NCI-H1694 treated with DMSO at 0.1 percent for 48 hours (cell line): ENCODE measurements at places on chromosomes 2 and 18.

DNA sequence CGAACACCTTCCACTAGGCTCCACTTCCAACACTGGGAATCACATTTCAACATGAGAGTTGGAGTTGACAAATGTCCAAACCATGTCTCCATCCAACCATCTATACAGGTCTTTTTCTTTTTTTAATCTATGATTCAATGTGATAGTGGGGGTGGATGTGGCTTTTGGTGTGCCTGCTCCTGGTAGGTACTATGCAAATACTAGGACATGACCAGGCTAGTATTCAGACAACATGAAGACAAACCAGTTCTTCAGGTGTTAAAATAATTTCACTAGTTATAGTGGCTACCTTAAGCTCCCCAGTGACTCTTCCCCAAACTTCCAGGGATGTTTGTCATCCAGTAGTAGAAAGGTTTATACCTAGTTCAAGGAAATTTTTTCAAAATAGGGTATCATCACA is 387.5 kb downstream of the CDH2 start:
- DNase-seq, result no peak

DNA sequence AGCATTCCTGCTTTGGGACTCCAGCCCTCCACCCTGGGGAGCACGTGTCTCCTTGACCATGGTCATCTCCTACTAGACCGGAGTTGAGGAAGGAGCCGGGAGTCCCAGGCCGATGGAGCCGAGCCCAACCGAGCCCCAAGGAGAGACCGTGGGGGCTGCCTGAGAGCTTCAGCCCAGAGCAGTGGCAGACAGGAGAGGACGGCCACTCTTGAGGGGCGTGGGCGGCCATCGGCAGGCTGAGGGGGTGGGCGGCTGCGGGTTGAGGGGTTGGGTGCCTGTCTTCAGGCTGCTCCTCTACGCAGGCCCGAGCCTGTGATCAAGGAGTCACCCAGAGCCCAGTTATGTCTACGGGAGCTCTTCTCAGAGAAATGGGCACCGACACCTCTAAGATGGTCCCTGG is 158.7 kb downstream of the PXDN start:
- no peak for DNase-seq

DNA sequence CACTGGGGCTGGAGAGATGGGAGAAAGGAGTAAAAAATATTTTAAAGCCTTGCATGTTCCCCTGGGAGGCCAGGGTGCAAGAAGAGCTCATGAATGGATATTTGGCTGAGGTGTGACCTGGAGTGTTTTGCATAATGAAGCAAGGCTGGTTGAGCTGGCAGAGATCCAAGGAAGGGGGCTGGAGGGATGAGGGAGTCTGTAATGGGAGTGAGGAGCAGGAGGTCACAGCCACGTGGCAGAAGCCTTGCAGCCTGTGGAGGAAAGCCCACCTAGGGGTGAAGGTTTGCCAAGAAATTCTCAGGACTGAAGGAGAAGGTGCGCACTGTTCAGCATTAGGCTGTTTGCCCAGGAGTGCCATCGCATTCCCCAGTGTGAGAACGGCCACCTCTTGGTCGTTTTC is 40.3 kb upstream of the ATP8B1 start:
- no peak for DNase-seq

DNA sequence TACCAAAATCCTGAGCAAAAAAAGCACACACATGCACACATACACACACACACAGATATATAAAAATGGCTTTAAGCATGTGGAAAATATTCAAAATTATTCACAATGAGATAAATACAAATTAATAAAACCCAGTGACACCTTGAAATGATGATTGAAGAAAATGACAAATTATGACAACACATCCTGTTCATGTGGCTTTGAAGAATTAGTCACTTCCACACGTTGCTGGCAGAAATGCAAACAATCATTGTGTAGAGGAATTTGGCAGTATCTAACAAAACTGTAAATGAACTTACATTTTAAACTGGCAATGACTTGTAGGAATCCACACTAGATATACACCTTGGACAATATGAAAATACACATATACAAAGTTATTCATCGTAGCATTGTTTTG is 95.8 kb upstream of the RGPD4 start:
- no peak for DNase-seq

DNA sequence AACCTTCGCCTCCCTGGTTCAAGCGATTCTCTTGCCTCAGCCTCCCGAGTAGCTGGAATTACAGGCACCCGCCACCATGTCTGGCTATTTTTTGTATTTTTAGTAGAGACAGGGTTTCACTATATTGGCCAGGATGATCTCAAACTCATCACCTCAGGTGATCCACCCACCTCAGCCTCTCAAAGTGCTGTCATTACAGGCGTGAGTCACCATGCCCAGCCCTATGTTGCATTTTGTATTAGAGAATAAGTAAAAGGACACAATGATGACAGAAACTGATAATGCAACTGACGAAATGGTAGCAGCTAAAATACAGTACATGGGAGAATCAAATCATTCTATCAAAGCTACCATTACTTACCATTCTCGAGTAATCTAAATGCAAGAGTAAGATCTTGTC is 276.7 kb downstream of the DSEL start:
- no peak for DNase-seq

DNA sequence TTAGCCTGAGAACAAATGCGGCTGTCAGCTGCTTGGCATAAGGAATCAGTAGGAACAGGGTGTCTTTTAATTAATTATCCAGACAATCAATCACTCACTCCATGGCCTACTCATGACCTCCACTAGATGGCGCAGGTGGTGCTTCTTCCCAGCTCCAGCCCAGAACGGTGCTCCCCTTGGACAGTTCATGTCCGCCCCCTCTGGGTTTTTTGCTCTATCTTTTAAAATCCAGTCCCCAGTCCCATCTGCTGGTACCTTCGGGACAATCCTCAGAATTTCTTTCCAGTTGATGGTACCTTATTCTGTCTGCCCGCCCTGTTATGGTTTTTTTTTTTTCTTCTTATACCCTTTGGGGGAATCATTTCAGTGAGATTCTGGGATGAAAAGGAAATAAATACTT is 99.8 kb downstream of the CACNB4 start:
- peak; percentile 48 for DNase-seq

- DNase-seq, result no peak
These were observed 52.2 kb downstream of the PLB1 start for GRCh38 chr2:28547906-28548600.

DNA sequence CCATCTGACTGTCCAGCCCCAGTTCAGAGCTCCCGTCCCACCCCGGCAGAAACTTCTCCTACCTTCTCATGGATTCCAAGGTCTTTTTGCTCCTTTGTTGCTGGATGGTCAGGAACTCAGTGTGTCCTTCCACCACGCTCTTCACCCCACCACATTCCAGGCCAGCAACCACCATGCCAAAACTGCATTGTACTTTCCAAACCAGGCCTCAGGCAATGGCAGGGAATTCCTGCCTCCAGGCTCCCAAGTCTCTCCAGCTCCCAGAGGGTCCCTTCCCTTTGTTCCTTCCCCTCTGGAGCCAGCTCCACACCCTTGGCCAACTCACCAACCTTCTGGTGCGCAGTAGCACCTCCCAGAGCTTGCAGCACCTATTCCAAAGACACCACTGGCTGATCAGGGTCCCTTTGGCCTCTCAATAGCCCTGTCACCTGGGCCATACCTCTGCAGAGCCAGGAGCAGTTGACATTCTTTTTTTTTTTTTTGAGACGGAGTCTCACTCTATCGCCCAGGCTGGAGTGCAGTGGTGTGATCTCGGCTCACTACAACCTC is 8.1 kb downstream of the CHMP1B start:
- DNase-seq, result no peak

- DNase-seq, result no peak
These were observed 11.6 kb downstream of the IRS1 start for GRCh38 chr2:226788064-226788463.

DNA sequence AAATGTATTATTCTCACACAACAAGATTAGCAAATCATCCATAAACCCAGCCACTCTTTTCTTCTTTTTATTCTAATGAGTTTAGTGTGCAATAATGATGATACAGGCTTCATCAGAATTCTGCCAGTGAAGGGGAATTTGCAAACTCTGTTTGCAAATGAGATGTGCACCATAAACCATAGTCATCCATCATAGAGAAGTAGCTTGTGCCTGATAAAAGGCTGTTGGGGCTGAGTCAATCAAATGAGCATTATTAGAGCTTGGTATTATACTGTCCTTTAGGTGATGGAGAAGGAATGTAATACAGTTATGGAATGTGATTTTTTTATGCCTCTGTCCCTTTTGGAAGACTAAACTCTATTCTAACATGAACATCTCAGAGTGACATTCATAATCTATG is 101.8 kb downstream of the DCC start:
- DNase-seq, result no peak

GRCh38 chr2:85777441-85777861 is 23.7 kb downstream of the ATOH8 start:
- peak; percentile 65 for DNase-seq

DNA sequence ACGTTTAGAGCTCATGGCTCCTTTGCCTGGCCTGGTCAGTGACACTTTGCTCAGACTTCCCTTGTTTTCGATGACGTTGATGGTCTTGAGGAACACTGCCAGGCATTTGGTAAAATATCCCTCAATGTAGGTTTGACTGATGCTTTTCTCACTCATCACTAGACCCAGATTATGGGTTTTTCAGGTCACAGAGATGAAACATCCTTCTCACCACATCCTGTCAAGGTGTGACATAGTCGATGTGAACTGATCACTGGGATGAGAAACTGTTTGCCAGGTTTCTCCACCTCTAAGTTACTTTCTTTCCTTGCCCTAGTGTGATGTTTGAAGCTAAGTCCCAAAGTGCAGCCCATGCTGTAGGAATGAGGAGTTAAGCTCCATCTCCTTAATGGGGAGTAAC is 81.5 kb downstream of the AFF3 start:
- no peak for DNase-seq

DNA sequence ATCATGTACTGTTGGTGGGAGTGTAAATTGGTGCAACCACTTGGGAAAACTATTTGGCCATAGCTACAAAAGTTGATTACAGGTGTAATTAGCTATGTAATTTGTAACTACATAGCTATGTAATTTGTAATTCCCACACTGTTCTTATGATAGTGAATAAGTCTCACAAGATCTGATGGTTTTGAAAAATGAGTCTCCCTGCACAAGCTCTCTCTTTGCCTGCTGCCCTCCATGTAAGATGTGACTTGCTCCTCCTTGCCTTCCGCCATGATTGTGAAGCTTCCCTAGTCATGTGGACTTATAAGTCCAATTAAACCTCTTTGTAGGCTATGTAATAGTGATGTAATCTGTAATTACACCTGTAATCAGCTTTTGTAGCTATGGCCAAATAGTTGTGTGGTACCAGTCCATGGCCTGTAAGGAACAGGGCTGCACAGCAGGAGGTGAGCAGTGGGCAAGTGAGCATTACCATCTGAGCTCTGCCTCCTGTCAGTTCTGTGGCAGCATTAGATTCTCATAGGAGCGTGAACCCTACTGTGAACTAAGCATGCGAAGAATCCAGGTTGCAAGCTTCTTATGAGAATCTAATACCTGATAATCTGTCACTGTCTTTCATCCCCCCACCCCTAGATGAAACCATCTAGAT is 133.7 kb upstream of the COPS8 start:
- no peak for DNase-seq

DNA sequence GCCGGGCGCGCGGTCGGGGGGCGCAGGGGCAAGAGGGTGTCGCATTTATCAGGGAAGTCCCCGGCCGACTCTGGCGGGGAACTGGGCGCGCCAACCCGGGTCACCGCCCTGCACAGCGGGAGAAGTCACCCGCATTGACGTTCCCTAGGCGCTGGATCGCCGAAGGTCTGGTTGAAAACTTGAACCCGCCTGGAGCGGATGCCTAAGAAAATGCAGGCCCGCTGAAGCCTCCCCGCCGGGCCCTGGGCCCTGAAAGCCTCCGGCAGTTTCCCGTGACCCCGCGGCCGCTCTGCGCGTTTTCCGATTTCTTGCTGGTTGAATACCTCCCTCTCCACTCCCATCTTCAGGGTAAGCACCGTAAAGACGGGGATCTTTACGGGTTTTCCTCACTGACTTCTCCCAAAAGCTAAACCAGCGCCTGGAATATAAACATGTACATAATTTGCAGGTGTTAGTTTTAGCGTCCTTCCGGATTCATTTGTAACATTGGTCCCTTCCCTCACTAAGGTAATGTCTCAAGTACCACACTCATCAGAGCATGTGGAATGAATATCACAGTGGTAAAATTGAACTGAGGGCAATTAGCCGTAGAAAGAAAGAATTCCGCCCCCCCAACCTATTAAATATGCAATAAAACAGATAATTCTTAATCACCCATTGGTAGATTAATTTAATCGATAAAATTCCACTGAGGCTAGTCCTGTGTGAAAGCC is 675 bp upstream of the SPIRE1 start:
- DNase-seq, result no peak

- DNase-seq, result no peak
These were observed 169.8 kb upstream of the ERBB4 start for GRCh38 chr2:212708355-212708754.

DNA sequence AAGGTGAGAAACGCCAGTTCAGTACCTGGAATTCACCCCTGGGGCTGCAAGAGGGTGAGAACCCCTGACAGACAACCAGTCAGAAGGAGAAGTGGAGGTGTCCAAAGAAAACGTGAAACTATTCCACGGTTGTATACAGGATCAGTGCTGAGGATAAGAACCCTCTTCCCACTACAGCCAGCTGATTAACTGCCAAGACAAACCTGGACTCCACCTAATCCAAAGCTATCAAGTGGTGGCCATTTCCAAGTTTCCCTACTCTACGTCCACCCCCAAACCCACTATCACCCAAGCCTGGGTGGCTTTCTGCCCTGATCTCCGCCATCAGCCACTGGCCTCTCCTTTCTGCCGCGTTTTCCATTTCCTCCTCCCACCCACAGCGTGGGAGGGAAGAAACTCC is 312.3 kb upstream of the ID2 start:
- no peak for DNase-seq

DNA sequence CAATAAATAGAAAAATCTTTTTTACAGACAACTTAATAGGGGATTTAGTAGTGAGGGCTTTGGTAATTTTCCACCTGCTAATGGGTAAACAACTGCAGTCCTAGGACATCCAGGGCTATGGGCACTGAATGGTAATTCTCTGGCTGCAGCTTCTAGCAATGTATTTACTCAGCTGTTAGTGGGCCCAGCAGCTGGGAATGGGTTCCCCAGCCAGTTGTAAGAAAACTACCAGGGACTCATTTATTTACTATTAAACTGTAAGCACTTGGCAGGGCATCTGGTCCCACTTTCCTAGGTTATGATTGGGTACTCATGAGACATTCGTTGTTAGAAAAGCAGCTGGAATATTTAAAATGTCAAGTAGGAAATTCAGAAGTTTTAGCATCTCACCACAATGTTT is 363.8 kb upstream of the TRIB2 start:
- peak; percentile 5 for DNase-seq

DNA sequence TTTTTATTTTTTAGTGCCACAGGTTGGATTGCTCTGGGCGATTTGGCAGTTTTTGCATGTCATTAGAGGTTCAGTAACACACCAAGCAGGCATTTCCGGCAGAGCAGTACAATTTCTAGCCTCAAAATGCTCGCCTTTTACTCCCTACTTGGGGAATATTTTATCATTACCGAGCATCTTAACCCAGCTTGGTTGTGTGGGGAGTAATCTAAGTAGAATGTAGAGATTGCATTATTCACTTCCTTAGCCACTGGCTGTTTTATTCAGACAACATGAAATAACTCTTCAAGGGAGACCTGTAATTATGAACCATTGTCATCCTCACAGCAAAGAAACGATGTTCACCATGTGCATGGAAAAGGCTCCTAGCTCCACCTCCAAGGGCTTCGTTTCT is 13.1 kb downstream of the GRP start:
- DNase-seq, result no peak
